ENCODE measurements at places on chromosomes 6 and 20.

GRCh38 chr20:5430670-5431069 is 113.9 kb upstream of the PROKR2 start:
- no peak for DNase-seq

DNA sequence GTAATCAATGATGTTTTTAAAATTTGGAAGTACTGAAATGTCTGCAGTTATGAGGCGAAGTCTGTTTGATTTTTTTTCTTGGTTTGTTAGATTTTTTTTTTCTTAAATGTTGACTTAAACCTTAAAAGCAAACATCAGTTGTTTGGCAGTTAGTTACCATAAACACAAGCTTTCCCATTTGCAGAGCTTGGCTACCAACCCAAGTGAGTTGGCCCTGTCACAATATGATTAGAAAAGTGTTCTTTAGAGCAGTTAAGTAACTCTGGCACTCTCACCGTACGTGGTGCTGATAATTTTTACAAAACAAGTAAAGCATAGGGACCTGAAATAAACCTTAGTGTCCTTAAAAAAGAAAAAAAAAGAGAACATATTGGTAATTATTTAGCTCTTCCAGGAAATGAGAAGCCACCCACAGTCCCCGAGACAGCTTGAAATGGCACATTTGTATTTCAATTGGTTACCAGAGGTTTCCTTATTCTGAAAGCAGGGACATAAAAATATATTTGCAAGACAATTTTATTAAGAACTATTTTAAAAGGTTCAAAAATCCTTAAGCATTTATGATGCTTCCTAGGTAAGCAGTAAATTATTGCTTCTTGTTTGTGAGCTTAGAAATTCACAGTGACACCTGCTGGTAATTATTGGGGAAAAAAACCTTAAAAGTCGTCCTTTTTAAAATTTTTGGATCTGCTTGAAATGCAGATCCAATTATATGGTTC is 3.9 kb downstream of the HEY2 start:
- DNase-seq, result no peak

DNA sequence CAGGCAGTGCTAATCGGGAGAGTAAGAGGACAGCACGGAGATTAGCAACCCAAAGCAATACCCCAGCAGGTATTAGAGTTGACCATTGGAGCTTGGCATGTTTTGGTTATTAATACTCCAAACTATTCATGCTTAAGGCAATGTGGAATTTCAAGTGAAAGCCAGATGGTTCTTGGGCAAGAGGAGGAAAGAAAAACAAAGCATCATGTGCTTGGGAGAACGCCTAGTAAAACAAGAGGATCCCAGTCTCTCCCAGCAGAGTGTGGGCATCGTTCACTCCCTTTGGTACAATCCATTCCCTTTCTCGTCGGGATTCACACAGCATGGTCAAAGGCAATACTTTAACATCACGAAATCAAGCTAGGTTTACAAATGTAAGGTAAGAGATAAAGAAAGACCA is 349.8 kb downstream of the PRKN start:
- DNase-seq, result no peak

- no peak for DNase-seq
These were observed 7.1 kb downstream of the PTK6 start for GRCh38 chr20:63529861-63530787.

DNA sequence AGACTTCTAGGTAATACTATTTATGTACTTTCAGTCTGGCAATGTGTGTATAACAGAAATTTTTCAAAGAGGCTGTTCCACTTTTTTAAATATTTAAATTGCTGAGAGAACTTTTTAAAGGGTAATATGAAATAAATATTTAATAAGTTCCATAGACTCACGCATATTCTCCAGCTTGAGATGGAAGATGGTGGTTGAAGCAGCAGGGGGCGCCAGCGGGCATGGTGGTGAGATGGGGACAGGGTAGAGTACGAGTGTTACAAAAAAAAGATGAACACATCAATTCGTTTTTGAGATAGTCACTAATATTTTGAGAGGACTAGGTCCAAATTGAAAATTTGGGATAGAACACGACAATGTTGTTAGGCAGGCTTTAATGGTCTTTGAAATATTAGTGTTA is 68.4 kb downstream of the RSPO3 start:
- peak; percentile 58 for DNase-seq

GRCh38 chr20:19974630-19975435 is 42.3 kb upstream of the NAA20 start:
- DNase-seq, result no peak

GRCh38 chr6:30781395-30781742 is 37.0 kb upstream of the IER3 start:
- DNase-seq, result no peak

- DNase-seq, result no peak
These were observed 6.0 kb downstream of the SUMO4 start for GRCh38 chr6:149405823-149406765.

- no peak for DNase-seq
These were observed 164.7 kb upstream of the PDE7B start for GRCh38 chr6:135686784-135687301.

- no peak for DNase-seq
These were observed 42.2 kb upstream of the IFNGR1 start for GRCh38 chr6:137261361-137261760.

DNA sequence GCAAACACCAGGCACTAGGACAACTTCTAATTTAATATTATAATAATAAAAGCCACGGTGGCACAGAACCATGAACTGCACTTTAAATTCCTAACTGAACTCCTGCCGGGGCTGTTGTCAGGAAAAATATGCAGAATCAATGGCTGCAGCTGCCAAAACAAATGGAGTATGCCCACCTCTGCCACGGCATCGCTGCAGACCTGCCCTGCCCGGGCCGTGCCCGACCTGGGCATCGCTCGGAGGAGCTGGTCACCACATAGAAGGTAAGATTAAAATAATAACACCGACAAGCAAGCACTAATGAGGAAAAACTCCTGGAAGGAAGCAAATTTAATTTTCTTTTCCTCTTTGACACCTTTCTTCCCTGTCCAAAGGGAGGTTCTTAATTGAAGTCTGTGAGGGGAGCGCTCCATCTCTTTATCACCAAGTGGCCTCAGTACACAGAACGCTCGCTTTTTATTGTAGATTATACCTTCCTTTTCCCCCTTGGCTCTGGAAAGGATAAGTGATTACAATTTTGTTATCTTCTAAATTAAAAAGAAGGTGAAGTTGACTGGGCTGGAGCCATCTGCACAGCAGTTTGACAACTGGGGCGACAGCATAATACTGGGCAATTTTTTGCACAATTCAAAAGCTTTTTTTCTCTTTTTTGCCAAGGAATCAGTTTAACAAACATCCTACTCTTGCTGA is 351.3 kb downstream of the ZFAND3 start:
- DNase-seq, result no peak

DNA sequence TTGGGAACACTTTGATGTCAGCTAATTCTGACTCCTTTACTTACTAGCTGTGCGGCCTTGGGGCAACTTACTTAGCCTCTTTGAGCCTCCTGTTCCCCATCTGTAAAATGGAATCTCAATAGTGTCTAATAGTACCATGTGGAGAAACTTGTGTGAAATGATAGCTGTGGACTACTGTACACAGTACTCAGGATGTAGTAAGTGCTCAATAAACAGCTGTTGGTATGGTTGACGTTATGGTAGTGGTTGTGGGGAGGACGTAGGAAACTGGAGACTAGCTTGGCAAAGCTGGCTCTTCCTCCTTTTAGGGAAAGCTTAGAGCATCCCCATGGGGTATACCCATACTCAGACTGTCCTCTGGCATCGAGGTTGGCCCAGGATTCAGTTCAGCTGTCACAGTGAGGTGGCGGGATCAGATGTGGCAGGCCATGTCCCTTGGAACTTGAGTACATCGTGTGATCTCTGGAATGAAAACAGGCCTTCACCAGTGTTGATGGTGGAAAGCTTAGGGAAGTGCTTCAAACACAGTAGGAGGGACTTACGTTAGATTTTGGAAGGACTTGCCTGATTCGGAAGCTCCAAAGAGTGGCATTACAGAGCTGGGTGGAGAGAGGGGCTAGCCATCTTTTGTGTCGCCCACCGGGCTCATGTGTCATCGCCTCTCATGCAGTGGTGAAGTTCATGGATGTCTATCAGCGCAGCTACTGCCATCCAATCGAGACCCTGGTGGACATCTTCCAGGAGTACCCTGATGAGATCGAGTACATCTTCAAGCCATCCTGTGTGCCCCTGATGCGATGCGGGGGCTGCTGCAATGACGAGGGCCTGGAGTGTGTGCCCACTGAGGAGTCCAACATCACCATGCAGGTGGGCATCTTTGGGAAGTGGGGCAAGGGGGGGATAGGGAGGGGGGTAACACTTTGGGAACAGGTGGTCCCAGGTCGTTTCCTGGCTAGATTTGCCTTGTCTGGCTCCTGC is 7.1 kb downstream of the VEGFA start:
- no peak for DNase-seq

GRCh38 chr6:26329763-26330511 is 35.1 kb upstream of the BTN3A2 start:
- peak; percentile 43 for DNase-seq

GRCh38 chr6:89414215-89414614 is 2.1 kb upstream of the RRAGD start:
- DNase-seq, result no peak

DNA sequence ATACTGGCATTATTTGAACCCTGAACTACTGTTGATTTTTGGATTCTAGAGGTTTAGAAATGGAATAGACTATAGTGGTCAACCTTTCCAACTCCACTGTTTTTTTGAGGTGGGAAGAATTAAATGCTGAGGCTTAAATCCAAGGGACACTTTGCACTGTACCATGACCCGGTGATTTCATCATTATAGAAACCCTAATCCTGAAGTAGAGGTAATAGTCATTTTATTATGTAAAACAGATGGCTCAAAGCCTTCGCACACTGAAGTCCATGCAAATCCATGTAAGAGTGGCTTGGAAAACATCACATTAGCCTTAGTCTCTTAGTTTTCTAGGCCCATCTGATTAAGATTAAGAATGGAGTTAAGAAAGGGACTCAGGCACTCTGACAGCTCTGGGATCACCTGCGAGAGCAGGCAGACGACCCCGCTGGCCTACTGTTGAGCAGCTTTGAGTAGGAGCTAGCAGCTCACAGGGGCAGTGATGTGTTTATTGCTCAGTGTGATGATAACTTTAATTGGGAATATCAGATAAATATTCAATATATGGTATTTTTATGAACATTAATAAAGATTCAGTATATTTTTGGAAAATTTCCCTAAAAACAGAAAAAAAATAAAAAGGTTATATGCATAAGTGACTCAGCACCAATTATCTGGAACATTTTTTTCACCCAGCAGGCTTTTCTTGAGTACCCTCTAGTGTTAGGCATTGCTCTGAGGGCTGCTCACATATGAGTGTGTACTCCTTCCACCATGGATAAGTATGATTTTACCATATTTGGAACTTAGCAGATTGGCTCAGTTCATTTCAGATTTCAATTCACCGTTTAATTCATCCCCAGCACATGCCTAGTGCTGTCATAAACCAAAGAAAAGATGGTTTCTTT is 13.4 kb downstream of the SLX4IP start:
- DNase-seq, result no peak

- DNase-seq, result peak; percentile 81
These were observed at the start of gene ANKS1A for GRCh38 chr6:34888874-34889555. Gene ANKS1A (plus strand): TSS chr6:34889255. CDS start chr6:34889403, 148 bp downstream.

- DNase-seq, result no peak
These were observed 2.4 kb upstream of the PFDN4 start for GRCh38 chr20:54205450-54205849.

DNA sequence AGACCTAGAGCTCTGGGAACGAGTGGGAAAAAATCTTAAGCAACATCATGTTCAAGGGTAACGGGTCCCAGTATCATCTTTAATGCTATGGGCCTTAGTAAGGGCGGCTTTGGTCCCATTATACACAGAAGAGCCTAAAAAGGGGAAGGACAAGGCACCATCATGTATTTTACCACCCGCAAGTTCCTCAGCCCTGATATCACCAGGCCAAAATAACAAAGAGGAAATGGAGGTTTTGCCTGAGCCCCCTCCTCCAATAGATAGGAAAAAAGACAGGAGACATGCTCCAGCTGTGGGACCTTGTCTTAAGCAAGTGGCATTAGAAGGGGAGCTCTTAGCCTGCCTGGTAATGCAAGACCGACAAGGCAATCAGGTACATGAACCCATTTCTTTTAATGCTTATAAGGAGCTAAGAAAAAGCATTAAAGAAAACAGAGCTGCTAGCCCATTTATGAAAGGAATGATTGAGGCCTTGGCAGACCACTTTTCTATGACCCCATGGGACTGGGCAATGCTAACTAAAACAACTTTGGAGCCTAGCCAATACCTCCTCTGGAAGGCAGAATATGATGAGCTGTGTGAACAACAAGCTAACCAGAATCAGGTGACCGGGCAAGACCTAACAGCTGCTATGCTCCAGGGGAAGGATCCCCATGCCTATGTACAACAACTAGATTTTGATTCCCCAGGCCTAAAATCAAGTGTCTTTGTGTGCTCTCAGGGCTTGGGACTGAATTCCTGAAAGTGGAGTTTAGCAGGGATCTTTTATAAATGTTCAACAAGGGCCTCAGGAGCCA is 23.2 kb downstream of the HLA-DPA1 start:
- DNase-seq, result no peak

DNA sequence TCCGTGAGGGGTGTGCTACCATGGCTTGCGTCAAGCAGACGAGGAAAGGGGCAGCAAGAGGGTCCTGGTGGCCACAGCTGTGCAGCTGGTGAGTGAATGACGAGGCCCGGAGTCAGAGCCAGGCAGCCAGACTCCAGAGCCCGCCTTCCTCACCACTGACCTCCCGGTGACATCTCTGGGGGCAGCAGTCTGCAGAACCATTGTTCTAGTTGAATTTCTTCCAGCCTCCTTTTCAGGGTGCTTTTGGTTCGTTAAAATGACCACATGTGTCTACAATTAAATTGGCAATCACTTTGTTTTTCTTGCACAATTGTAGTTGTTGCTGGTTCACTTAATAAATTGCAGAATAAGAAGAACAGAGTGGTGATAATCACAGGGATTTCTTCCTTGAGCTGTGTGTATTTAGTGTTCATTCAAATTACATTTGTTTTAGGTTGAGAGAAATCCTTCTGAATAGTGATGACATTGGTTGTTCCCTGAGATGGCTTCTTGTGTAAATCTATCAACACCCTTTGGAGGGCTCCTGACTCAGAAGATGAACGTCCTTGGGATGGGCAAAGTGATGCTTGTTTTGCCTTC is 96.4 kb downstream of the TULP4 start:
- DNase-seq, result no peak

DNA sequence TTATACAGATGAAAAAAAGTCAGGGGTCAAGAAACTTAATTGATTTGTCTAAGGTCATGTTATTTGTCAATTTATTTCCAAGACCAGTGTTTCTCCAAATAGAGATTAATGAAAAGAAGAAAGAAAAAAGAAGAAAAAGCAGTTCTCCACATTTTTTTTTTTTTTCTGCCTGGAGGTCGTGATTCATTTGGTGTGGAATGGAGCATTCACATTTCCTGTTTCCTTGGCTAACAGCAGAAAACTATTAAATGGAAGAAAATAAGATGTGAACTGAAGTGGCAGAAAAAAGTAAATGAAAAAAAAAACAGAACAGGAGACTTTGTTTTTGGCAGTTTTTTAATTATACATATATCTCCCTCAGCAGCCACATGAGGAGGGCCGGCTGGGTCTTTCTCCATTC is 470.8 kb upstream of the ZNF337 start:
- no peak for DNase-seq

DNA sequence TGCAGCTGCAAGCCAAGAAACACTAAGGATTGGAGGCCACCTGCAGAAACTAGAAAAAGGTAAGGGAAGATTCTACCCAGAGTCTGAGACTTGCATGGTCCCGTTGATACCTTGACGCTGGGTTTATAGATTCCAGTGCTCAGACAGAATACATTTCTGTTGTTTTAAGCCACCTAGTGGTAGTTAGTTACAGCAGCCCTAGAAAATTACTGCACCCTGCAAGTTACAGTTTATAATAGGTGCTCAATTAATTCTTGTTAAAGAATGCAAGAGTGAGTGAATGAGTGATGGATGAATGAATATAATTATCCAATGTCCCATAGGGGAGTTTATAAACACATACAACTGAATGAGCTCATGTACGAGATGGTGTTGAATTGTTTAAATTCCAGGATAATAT is 453.1 kb upstream of the SLC35B3 start:
- no peak for DNase-seq
